Lower leg skin (tissue), 4 donors: ENCODE measurements at places on chromosomes 16 and 17. TPM values are rescaled to one million over a fixed set of nuclear protein-coding genes. Genes with fewer than 3 reads are reported as not detected.

TRIM65 gene
- total RNA-seq, result 36.3 TPM

TLCD3B gene
- not detected for total RNA-seq

KIF18B gene
- total RNA-seq, result 1.9 TPM

C17orf100 gene
- 2.4 TPM for total RNA-seq

CCL3 gene
- total RNA-seq, result not detected

KCNJ12 gene
- 14.2 TPM for total RNA-seq

GRIN2C gene
- total RNA-seq, result 0.55 TPM

- no peak for DNase-seq
Observed at GRCh38 chr17:82859431-82860403, 19.9 kb upstream of the ZNF750 start.

GRCh38 chr17:65990593-65990992, 201.3 kb downstream of the CEP112 start:
- no peak for DNase-seq

- DNase-seq, result no peak
Observed at GRCh38 chr17:61442878-61443474, 9.2 kb upstream of the TBX4 start.

- no peak for DNase-seq
Observed at GRCh38 chr16:66878067-66878466, 2.2 kb upstream of the PDP2 start.

DNA sequence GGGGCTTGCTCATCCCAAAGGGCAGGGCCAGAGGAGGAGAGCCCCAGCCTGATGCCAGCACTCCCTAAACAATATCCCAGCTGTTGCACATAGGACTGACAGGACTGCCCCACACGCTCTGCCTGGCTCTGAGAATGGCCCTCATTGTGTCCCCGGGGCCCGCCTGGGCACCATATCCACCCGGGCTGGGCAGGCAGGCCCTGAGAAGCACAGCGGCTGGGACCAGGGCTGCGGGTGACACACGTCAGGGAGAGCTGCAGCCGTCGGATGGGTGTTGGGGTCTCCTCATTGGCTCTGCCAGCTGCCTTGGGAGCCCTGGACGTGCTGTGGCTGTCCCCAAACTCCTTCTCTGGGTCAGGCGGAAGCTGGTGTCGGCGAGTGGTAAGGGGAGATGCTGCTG, 4.2 kb downstream of the BCAR1 start:
- no peak for DNase-seq

DNA sequence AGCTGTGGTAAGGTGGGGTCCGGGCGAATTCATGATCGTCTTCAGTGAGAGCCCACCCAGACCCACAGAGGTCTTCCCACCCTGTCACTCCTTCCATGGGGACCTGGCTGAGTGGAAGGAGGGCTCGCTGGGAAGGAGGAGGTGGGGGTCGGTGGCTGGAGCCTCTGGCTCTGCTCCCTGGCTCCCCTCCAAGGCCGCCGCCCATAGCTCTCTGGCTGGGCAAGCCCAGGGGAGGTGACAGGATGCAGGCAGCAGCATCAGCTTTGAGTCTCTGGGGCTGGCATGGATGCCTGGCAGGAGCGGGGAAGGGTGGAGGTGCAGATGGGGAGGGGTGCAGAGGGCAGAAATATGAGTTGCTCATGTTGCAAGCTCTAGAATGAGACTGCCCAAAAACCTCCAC, 147.0 kb downstream of the ENGASE start:
- DNase-seq, result no peak

DNA sequence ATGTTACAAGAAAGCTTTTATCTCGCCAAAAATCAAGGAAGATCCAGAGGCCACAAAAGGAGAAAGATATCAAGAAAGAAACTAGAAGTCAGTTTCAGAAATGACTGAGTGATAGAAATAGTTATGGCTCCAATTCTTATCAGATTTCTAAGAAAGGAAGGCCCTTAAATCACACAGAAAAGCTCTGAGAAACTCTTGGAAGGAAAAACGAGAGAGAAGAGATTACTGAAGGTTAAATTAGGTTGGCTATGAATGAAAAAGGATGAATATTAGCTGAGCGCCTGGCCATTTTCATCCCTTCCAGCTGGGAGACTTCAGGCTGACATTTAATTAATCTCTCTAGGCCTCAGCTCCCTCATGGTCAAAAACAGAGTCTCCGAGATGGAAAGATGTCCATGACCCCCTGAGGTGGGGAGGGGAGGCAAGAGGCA, 72.3 kb downstream of the CYTH1 start:
- no peak for DNase-seq

DNA sequence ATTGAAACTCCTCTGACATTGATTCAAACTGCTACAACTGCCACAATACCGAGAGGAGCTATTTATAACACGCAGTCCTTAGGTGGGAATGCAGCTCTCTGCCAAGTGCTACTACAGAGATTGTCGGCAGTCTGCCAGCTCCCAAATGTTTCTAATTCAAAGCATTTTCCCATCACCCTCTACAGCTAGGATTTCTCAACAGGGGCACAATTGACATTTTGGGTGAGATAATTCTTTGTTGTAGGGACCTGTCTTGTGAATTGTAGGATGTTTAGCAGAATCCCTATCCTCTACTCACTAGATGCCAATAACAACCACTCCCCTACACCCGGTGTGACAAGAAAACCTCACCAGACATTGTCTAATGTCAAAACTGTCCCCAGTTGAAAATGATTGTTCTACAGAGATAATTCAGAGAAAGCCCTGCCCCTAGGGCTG, 7.8 kb upstream of the N4BP1 start:
- no peak for DNase-seq

DNA sequence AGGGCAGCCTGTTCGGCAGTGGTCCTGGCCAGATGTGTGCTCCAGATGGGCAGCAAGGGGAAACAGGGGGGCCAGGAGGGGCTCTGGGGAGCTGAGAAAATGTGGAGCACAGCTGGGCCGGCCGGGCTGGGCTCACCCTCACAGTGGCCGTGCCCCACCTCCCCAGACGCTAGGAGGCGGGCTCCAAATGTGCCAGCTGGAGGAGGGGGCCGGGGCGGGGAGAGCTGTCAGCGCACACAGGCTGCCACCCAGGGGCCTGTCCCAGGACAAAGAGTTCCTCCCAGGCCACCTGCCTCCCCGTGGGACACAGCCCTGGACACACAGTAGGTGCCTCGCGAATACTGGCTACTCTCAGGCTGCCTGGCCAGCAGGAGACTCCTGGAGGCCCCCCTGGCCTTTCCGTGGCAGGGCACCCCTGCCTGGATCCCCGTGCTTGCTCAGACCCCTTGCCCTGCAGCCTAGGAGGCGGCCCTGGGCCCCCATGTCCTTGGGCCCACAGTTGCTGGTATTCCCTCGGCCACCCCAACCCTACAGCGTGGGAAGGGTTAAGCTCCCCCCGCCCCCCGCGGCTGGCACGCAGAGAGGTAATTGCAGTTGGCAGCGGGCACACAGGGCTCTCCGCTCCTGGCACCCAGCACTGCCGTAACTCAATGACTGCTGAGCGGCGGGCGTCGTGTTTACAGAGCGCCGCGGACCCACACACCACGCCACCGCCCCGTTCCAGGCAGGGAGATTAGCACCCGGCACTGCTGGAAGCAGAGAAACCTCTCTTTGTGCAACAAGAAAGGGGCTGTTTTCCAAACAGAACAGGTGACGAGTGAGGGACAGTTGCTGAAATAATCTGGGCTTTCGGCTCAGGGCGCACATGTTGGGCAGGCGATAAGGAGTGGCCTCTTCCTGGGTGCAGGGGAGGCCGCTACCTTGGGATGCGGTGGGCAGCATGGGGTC, 32.2 kb downstream of the BAHCC1 start:
- no peak for DNase-seq

- no peak for DNase-seq
Observed at GRCh38 chr17:28291780-28292330, 27.1 kb upstream of the TMEM97 start.

DNA sequence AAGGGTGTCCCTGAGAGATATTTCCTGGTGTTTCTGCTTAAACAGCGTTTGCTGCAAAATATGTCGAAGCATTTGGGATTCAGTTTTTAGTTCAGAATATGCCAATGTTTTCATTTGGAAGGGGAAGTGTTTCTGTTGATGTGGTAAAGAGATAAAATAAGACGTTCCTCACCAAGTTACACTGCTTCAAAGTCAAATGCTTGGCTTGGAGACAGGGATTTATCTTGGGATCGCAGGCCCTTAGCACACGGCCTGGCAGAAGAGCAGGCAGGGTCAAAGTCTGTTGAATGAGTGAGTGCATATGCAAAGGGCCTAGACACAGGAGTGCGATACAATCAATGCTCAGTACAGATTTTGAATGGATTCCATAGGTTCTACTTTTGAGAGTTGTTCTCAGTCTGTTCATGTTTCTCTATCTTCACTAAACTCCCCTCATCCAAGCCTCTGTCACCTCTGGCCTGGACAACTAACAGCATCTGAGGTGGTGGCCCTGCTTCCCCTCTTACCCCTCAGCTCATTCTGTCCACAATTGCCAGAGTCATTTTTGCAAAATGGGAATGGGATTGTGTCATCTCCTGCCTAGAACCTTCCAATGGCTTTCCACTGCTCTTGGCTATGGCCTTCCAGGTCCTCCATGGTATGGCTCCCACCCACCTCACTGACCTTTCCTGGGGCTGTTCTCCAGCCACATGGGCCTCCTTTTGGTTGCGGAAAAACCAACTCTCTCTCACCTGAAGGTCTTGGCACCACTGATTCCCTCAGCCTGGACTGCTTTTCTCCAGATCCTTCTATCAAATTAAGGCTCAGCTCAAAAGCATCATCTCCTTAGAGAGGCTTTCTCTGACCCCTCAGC, 3.2 kb downstream of the DEXI start:
- no peak for DNase-seq

GRCh38 chr16:89893642-89894548, 20.5 kb downstream of the TCF25 start:
- DNase-seq, result no peak
